ENCODE measurements at places on chromosomes 3 and 15.

DNA sequence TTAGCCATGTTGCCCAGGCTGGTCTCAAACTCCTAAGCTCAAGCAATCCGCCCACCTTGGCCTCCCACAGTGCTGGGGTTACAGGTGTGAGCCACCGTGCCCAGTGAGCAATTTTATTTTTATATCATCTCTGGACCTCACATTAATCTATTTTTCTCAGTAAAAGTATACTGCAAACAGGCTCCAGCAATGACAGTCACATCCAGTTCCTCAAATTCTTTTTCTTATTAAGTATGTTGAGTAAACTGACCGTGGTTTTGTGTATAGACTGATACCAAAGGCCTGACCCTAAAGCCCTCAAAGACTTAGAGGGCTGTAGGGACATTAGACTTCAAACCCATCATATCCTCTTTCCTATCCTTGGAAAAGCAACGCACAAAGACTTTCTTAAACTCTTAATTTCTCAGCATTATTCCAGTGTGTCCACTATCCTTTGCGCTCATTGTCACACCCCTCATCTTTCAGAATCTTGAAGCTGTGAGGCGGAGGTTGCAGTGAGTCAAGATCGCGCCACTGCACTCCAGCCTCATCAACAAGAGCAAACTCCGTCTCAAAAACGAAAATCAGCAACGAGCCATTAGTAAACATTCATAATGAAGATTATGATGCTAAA is 2.0 kb downstream of the NGLY1 start:
- DNase-seq: no peak

DNA sequence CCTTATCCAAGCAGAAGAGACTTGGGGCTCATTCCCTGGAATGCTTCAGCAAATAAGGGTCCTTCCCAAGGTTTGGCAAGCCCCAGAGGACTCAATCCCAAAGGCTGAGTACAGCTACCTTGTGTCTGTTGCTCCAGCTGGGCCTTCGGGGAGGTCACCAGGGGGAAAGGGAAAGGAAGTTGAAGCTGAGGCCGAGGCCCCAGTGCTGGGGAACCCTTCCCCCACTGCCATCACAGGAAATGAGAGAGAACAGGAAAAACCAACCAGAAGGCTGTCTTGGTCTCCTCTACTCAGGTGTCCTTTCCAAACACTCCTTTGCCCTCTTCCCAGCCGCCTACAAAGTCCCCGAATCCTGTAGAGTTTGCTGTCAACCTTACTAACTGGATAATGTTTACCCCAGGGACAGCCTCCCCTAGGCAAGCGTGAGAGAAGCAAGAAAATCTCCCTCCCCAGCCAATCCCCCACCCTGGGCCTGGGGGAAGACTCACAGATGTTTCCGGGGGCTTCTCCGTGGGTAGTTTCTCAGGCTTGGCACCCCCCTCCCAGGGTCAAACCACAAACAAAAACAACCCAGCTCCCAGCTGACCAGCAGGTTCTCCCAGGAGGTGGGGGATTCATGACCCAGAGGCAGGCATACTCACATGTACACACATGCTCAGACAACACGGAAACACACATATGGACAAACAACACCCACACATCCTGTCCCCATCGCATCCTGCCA is 5.5 kb downstream of the CSRNP1 start:
- DNase-seq: no peak

DNA sequence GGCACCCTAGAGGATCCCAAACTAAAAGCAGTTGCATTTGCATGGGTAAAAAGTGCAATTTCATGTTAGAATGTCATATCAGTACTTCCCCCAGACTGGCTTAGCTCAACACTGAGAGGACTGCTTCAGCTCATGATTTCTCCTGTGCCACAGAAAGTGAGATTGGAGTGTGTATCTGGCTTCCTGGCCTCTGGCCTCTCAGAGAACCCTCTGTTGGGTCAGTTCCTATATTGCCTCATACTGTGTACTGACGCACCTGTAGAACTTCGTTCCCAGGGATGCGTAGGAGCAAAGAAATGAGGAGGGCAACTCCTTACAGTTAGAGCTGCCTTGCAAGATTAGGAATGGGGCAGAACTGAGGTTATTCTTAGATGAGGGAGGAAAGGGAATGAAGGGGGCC is 340.8 kb downstream of the TIGIT start:
- no peak for DNase-seq

DNA sequence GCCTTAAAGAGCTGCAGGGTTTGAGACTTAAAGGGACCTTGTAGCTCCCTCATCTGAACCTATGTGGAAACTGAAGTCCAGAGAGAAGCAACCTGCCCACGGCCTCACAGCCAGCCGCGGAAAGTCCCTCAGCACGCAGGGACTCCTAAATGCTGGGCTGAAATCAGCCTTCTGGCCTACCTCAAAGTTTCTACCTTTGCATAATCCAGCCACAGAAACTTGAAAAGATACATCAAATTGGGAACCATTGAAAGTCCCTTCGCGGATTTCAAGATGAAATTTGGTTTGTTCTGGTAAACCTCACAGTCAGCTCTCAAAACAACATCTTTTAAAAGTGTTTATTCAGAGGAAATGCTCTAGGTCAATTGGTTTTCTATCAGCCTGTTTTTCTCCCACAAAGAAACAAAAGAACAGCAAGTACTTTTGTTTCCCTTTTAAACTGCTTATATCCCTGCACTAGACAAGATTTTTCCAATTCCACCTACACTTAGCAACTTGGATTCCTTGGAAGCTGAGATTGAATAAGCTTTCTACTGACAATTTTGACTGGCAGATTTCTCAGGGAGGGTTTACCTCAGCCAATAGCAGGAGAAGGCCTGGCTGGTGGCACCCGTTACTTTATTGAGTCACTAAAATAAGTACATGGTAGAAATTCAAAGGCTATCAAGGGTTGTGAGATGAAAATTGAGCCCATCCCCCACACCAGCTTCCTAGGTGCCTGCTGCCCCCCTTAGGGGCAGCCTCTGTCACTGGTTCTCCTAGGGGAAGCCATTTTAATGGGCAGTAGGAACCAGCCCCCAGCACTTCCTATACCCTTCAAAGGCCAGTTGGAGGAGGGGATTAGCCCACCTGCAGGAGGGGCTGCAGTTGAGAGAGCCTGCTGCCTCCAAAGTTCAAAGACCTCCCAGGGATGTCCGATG is 171.2 kb downstream of the ADAMTS17 start:
- DNase-seq: no peak

DNA sequence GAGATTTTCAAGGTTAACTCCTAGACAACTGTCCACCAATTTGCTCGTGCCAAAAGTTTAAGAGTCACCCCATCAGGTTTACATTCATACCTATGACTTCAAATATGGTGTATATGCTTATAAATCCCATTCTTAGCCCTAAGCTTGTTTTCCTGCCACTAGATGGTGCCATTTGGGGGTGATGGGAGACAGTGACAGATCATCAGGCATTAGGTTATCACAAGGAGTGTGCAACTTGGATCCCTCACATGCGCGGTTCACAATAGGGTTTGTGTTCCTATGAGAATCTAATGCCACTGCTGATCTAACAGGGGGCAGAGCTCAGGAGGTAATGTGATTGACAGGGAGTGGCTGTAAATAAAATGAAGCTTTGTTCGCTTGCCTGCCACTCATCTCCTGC is 182.7 kb downstream of the CNTN6 start:
- DNase-seq: no peak

DNA sequence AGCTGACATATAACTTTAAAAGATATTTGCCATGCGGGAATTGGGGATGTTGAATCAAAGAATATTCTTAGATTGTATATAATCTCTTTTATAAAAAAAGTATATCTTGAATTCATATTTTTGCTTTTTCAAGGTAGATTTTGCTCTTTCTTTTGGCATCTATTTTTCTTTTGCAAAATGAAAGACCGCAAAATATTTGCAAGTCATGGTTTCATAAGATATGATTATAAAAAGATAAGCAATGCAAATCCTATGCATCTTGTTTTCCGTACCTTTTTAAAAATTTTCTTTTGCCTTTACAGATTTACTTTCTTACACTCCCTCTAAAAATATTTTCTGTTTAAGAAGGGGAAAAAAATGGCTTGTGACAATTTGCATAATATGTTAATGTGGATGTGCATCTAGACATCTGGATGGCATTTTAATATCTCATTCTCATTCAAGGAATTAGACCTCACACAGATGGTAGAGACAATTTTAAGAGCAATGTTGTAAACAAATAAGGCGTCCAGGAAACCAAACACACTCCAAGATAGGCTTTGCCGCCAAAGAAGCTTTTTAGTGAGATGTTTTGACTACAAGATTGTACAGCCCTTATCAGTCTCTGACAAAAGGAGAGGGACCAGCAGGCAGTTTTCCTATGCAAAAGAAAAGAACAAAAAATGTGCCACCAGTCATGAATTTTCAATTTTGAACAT is 371.1 kb downstream of the CHL1 start:
- no peak for DNase-seq

GRCh38 chr3:133376810-133377209 is 23.0 kb upstream of the BFSP2 start:
- no peak for DNase-seq
